ENCODE measurements at places on chromosomes 1 and 21. TPM values are rescaled to one million over a fixed set of nuclear protein-coding genes. Genes with fewer than 3 reads are reported as not detected.

CLDN14 gene
- not detected for total RNA-seq

DNA sequence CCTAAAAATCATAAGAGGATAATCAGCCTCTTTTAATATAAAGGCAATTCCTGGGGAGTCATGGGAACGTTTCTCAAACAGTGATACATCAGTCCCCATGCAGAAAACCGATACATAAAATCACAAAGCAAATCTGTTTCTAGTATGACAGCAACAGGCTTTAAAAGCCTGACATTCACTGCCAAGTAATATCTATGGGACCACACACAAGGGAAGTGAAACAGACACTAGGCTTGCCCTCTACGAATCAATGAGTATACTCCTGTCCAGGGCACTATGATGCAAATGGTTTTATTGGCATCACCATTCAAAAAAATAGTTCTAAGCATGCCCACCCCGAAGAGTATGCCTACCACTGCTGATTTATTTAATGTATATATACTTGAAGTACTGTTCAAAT lies 54.4 kb downstream of the TIAM1 start:
- H3K36me3 ChIP-seq, result no peaks in the 10 kb centered on the region
- no peaks in the 10 kb centered on the region for H3K27me3 ChIP-seq
- no peak overlapping the region for H3K27ac ChIP-seq
- no peaks in the 10 kb centered on the region for H3K4me1 ChIP-seq
- no peak for DNase-seq

GRCh38 chr21:35819134-35819533 lies 241.2 kb downstream of the SETD4 start:
- no peak overlapping the region for H3K27ac ChIP-seq

- H3K36me3 ChIP-seq, result no peaks in the 10 kb centered on the region
- no peak overlapping the region for H3K4me3 ChIP-seq
- no peak overlapping the region for H3K27ac ChIP-seq
- no peaks in the 10 kb centered on the region for H3K27me3 ChIP-seq
- no peak for DNase-seq
Observed at GRCh38 chr1:55275941-55276341, 60.8 kb upstream of the USP24 start.

AMY1B gene
- not detected for total RNA-seq

DNA sequence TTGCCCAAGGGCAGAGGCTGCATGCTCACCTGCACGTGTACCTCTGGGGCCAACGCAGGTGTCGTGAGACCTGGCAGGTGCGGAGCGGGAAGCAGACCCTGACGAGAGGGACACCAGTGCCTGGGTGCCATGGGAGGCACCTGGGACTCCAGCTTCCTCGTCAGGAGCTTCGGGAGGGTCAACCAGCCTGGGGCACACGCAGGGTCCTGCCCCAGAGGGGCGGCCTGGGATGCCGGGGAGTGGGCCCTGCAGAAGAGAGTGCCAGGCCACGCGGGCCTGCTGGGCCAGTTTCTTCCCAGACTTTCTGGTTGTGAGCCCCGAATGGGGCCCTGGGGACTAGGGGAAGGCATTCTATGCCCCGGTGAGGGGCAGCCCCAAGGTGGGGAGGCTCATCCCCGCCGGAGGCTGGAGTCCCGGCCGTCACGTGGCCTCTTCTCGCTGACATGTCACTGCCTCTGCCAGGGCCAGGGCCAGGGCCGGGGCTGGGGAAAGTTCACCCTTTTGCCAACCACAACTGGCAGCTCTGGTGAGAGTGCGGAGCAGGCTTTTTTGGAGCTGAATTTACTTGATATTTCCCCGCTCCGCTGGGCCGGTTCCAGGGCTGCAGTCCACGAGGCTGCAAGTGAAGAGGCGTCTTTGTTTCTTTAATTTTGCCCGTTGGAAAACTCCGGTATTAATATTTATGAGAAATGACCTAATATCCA lies 38.5 kb upstream of the ACTRT2 start:
- no peaks in the 10 kb centered on the region for H3K36me3 ChIP-seq
- H3K27ac ChIP-seq, result no peak overlapping the region
- H3K4me1 ChIP-seq, result peaks cover 77% of the 10 kb centered on the region

- no peak for DNase-seq
- H3K27me3 ChIP-seq, result no peaks in the 10 kb centered on the region
- H3K36me3 ChIP-seq, result no peaks in the 10 kb centered on the region
- H3K4me1 ChIP-seq, result no peaks in the 10 kb centered on the region
- no peak overlapping the region for H3K4me3 ChIP-seq
Observed at GRCh38 chr1:221692643-221693042, 49.2 kb downstream of the DUSP10 start.

- no peaks in the 10 kb centered on the region for H3K36me3 ChIP-seq
- H3K27me3 ChIP-seq, result no peaks in the 10 kb centered on the region
- H3K4me1 ChIP-seq, result peaks cover 15% of the 10 kb centered on the region
Observed at GRCh38 chr1:62746086-62746808, 37.7 kb upstream of the ATG4C start.

ERRFI1 gene
- 101 TPM for total RNA-seq

GRCh38 chr1:224170748-224171478 lies 12.1 kb upstream of the DEGS1 start:
- H3K27ac ChIP-seq, result no peak overlapping the region

B3GALT5 gene
- not detected for total RNA-seq

AMPD1 gene
- total RNA-seq, result not detected

DNA sequence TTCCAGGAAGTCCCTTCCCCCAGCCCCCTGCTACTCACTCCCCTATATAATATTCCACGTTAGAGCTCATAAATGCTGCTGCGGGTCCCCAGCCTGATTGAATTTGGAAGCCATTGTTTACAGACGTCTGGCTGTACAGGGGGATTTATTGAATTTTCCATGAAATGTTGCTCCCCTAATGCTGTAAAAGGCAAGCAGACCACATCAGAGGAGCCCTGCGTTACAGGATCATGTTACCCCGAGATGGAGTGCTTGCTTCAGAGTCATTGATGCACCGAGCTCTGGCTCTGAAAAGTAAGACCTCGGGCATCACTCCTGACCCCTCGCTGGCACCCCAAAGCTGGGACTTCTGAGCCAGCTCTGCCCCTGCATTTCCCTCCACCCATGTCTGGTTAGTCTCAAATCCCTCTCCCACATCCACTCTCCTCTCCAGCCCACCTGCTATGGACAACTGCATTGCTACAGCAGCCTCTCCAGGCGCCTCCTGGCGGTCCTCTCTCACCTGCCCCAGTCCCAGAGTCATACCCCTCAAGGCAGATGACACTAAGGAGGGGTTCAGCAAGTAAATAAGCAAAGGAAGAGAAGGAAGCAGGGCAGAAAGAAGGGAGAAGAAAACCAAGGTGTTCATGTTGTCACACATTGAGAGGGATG lies 127.8 kb downstream of the TMEM53 start:
- no peaks in the 10 kb centered on the region for H3K4me1 ChIP-seq
- H3K27ac ChIP-seq, result no peak overlapping the region
